ENCODE measurements at places on chromosomes 5 and 9.

DNA sequence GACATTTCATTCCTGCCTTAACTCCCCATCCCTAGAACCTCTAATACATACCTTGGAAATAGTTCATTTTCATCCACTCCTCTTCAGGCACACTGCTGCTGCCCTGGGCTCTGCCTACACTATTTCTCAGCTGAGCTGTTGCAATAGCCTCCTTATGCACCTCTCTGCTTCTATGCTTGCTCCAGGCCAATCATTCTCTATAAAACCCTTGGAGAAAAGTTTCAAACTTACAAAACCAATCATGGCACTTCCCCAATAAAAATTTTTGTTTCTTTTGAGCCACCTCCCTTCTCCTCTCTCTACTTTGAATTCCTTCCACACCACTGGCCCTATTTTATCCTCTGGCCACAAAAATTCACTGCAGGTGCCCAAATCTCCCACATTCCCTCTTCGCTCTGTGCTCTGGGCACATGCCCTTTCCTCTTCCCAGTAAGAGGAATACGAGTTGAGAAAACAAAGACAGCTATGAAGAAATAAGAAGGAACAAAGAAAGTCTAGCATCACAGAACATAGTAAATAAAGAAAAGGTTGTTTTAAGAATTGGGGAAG, 301.4 kb downstream of the ELAVL2 start:
- no peak for DNase-seq

DNA sequence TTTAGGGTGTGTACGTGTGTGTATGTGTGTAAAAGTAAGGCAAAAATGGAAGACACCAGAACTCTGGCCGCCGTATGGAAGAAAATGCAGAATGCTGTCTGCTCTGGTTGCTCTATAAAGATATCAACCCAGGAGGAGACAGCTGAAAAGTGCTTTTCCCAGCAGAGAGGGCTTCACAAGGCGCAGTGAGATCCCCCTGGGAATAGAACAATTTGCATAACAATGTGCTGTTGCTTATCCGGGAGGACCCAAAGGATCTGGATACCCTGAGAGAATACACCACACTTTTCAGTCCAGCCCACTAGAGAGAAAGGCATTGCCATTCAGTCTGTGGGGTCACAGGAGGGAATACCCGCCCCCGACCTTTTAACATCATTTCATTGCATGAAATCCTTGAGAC, 230.6 kb downstream of the EBF1 start:
- peak; percentile 35 for DNase-seq

DNA sequence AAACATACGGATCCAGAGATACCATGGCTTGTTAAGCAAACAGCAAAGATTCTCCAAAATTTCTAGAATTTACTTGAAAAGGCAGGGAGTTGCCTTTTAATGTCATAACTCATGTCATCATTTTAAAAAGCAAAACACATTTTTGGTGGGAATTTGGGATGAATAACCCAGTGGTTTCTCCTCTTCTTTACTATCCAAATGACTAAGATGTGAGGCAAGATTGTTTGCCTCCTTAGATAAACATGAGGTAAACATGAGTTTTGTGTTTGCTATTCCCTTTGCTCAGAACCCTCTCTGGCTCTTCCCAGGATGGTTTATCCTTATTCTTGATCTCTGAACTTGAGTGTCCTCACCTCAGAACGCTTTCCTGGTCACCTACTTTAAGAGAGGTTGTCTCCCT, 267.0 kb downstream of the EBF1 start:
- no peak for DNase-seq

GRCh38 chr5:179608131-179608581, 15.3 kb downstream of the HNRNPH1 start:
- DNase-seq: no peak

GRCh38 chr5:179294131-179294780, 51.0 kb downstream of the ADAMTS2 start:
- DNase-seq: no peak

- no peak for DNase-seq
Observed at GRCh38 chr9:105385381-105385985, 62.4 kb upstream of the FSD1L start.

DNA sequence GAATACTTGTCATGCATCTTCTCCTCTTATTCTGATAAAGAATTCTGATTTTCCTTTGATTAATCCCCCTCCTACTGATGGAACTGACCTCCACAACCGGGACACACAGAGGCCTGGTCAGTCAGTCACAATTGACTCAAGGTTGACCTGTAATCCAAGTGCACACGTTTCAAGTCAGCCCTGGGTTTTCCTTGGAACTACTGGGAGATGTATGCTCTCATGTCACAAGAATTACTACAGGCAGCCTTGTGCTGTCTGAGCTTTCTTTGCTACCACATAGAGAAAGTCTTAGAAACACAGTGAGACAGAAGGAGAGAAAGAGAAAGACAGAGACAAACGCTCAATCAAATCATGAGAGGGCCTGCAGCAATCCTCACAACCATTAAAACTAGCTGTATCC, 345.8 kb downstream of the PDE4D start:
- no peak for DNase-seq

DNA sequence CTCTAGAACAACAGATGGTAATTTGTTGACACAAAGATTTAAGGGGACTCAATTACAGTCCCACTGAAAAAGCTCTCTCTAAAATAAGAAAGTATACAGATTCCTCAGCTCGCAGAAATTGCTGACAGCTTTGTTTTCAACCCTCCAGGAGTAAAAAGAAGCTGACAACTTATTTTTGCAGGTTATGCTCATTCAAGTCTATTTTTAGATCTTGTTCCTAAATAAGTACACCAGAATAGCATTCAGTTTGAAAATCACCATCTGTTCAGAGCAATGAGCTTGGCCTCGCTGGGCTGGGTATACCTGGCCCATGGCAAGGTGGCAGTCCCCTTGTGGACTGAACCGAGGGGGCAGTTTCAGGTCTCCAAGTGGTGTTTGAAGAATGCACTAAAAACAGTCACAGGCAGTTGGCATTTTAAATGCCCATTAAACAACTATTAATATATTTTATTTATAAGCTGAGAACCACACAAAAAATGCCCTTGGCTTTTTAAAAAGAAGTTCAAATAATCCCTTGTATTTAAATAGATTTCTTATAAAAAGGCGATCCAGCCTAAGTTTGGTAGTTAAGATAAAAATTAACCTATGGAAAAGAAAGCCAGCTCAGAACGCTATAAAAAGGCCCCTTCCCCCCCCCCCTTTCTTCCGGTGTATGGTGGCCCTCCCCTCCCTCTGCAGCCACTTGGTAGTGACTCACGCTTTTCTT, 169.2 kb downstream of the AUH start:
- no peak for DNase-seq

- DNase-seq: no peak
Observed at GRCh38 chr5:53712327-53712726, 151.9 kb downstream of the NDUFS4 start.

DNA sequence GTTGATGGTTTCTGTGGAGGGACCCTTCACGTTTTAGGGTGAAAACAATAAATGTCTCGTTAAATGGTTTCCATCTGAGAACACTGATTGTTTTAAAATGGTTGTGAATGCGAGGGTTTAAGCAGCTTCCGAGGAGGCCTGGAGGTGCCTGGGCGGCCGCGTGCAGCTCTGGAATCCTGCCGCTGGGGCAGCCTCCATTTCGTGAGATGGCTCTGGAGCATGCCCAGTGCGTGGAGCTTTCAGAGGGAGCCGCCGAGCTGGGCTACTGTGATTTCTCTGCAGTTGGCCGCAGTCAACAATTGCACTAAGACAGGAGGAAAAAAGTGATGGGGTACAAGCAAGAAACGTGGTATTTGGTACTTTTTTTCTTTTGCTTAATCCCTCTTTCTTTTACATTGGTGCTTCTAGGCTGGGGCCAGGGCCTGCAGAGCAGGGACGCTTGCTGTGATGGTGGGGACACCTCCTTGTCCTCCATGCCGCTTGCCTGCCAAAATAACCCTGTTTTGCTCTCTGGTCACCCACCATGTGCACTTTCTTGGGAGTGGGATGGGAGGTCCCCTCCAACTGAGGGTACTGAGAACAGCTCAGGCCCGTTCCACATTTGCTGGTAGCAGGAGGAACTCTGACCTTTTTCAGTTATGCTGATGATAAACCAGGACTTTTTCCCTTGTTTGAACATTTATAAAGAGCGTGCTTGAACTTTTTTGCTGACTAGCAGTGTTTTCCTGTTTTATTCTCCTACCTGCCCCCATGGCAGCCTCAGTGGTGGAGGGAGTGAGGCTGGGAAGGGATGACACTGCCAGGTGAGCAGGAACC, 47.1 kb downstream of the EHMT1 start:
- no peak for DNase-seq

DNA sequence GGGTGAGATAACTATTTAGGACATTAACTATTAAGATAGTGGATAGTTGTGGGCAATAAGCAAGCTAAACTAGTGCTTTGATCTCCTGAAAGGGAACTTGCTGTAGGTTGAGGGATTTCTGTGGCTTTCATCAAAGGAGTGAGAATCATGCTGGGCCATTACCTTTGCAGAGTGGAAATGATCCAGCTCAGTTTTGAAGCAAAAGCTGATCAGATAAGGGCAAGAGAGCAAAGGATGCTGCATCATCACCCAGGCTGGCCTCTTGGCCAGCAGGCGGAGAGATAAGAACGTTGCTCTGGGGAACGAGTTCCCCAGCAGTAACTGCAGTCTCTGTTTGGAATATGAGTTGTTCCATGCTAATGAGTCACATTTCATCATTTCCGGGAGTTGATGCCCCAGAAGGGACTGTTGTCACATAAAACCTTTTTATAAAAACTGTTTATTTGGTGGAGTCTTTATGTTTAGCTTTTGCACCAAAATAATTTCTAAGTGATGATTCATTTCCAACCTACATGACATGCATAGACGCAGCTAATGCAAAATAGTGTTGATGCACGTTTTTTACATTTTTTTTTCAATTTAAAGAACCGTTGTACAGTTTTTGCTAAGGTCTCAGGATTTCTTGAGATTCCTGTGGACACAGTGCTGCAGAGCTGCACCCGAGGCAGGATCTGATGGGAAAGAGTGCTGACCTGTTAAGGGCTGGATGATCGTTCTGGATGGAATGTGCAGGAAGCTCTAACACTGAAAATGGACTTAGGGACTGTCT, 99.3 kb downstream of the ACTBL2 start:
- no peak for DNase-seq

GRCh38 chr5:134245101-134245604, 19.3 kb upstream of the PPP2CA start:
- no peak for DNase-seq

DNA sequence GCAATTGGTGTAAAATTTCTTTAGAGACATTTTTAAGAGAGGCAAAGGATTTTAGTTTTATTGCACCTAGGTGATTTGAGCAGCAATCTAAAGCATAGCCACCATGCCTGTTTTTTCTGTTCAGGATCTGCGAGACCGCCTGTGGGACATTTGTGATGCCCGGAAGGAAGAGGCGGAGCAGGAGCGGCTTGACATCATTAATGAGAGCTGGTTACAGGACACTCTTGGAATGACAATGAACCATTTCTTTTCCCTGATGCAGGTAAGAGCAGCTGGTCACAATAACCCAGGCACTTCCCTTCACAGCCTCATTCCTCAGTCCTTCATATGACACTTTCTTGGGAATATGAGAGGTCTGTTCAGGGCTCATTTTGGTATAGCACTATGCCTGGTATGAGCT, 103.2 kb upstream of the IL7R start:
- DNase-seq: no peak

- peak; percentile 31 for DNase-seq
Observed at GRCh38 chr5:108681079-108681921, 66.4 kb upstream of the FER start.

DNA sequence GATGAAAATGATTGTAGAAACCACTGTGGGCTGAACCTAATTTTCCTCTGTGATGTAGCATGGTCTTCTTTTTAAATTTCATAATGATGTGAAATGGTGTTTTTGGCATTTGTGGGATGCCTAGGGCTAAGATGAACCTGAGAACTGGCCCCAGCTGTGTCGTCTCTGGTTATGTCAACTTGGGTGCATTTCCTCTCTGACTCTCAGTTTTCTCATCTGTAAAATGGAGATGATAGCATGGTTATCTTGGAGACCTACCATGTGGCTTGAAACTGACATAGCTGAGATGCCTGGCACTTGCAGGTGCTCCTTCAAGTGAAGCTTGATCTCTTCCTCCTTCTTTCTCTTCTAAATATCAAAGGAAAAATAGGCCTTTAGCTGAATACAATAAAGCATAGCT, 77.8 kb downstream of the BOD1 start:
- no peak for DNase-seq

DNA sequence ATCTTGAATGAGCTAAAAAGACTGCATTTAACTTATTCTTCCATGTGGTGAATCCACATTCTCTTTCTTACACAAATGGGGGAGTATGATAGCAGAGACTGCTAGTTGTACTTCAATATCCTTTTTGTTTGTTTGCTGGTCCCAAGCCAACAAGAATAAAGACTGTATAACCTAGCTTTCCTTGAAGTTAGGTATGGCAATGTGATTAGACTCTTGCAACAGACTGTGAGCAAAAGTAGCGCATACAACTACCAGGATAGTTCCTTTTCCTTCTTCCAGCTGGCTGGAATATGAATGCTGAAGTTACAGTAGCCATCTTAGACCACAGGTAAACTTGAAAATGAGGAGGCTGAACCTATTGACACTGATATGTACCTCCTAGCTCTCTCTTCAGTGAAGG, 17.9 kb upstream of the KIF2A start:
- DNase-seq: no peak

GRCh38 chr5:82721087-82721410, 356.1 kb downstream of the TMEM167A start:
- DNase-seq: no peak

DNA sequence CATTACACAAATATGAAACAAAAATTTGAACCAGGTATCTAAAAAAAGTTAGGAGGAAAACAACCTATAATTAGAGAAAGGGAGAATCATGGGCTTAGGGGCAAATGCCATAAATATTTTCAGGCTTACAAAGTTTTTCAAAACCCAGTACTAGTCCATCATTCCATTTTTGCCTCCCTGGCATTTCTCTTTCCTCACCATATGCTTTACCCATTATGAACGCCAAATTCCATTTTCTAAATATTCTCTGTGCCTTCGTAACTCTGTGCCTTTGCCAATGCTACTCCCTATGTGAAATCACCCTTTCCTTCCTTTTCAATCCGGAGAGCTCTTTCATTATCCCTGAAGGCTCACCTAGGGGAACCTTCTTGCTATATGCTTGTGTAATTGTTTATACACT, 434.1 kb downstream of the ZSWIM6 start:
- no peak for DNase-seq

GRCh38 chr5:170300361-170301013, 2.9 kb upstream of the LCP2 start:
- DNase-seq: no peak

DNA sequence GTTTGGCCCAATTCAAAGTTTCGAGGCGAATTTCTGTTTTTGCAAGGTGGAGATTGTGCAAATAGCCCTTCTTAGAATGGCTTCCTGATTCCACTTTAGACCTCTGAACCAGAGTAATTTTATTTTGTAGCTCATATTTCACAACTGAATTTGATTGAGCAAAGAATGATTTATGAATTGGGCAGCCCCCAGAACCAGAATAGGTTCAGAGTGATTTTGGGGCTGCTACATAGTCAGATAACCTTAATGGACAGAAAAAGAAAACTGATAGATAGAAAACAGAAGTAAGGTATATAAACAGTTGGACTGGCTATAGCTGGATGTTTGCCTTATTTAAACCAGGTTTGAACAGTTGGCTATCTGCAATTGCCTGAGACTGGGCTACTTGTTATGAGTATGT, 156.6 kb downstream of the YIPF5 start:
- no peak for DNase-seq

- DNase-seq: no peak
Observed at GRCh38 chr5:101458587-101458986, 555.5 kb upstream of the ST8SIA4 start.

All from DMS153 (cell line).